Fibroblast of skin of right biceps (primary cell): ENCODE measurements at places on chromosomes 3 and 15.

- peak; percentile 91 for DNase-seq
Measured at GRCh38 chr3:161890147-161890625, 393.6 kb downstream of the OTOL1 start.

- peak; percentile 91 for DNase-seq
Measured at GRCh38 chr15:66780172-66780972, 78.3 kb downstream of the SMAD6 start.

DNA sequence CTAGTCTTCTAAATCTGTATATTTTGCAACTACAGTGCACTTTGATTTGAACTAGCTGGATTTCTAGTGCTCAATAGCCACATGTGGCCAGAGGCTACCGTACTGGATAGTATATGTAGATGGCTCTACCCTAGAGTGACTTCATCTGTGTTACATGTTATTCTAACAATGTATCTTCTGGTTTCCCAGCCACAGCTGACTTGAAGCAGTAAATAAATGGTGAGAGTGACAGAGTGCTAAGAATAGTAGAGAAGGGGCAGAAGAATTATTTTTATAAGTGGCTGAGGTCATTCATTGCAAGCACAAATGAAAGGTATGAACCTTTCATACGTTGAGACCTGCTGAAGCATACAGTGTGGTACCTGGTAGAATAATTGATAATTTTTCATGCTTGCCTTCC is 30.9 kb downstream of the KAT2B start:
- no peak for DNase-seq

- DNase-seq = no peak
Measured at GRCh38 chr3:108861401-108861800, 38.8 kb downstream of the TRAT1 start.

GRCh38 chr3:11037241-11037873 is 44.8 kb downstream of the SLC6A1 start:
- DNase-seq = no peak

- no peak for DNase-seq
Measured at GRCh38 chr15:40930430-40931299, 1.5 kb downstream of the DLL4 start.

DNA sequence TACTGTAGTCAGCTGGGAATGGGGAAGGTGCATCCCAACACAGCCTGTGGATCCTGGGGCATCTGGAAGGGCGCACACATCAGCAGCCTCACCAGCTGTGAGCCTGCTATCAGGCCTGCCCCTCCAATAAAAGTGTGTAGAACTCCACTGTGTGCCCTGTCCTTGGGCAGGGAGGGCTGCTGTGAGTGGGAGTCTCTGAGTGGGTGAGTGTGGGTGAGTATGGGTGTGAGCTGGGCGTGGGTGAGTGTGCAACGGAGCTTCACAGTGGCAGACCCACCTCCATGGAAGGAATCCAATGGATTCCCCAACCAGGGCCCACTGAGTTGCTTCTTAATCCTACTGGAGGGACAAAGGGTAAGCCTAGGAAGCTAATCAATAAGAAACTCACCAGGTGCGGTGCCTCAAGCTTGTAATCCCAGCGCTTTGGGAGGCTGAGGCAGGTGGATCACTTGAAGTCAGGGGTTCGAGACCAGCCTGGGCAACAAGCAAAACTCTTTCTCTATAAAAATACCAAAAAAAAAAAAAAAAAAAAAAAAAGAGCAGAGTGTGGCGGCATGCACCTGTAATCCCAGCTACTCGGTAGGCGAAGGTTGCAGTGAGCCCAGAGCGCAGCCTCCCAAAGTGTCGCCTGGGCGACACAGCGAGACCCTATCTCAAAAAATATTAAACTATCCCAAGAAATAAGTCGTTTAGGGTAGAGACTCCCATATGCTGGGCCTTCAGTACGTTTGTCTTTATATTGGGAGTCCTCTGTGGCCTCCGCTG is 555 bp upstream of the RCCD1 start:
- DNase-seq = no peak

- DNase-seq = no peak
Measured at GRCh38 chr3:60764870-60765269, 486.4 kb downstream of the FHIT start.

DNA sequence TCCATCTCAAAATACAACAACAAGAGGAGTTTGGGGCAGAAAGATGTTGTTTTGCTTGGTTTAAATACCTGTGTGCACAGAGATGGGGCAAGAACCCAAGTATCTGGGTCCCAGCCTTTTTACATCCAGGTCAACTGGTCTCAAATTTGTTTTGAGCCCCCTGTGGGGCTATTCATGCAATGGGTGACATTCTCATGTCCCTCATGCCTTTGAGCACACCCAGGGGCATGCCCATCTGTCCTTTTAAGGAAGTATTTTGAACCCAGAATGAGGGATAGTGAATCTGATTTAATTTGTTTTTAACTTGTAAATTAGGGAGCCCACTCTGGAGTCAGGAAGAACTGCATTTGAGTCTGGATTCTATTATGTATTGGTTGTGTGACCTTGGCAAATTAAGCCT is 14.8 kb downstream of the ABCF3 start:
- DNase-seq = no peak

GRCh38 chr15:76333720-76334437 is 2.7 kb upstream of the ISL2 start:
- DNase-seq = no peak

GRCh38 chr15:70530017-70530499 is 233.3 kb downstream of the UACA start:
- no peak for DNase-seq

DNA sequence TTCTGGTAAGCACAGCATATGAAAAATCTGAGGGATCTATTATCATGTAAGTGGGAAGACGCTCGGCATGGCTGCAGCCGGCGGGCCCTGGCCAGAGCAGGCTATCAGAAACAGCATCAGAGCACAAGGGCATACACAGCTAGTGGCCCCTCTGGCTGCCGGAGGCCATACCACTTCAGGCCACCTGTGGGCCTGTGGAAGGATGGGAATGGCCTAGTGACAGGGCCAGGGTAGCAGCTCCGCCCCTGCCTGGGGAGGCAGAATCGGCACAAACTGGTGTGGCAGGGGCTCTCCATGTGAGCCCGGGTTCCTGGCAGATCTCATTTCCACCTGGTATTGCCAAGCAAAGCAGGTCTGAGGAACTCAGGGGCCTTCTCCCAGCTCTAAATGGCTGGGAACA is 46.4 kb downstream of the SH3BP5 start:
- DNase-seq = no peak

DNA sequence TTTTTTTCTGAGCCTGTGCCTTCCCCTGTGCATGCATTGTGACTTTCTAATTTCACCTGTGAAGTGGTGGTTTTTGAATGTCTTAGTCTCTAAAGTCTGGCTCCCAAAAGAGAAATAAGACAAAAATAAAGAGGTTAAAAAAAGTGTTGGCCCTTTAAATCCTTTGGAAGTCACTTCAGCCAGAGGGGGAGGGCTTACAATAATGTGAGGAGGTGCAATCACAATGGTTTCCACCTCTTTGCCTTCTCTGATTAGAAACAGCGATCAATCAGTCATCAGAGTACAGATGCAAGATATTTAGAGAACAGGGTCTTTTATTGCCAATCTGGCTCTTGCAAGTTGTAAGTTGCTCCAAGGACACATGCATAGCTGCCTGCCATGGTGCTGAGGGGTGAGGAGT is 64.1 kb upstream of the GCSAM start:
- DNase-seq = no peak

DNA sequence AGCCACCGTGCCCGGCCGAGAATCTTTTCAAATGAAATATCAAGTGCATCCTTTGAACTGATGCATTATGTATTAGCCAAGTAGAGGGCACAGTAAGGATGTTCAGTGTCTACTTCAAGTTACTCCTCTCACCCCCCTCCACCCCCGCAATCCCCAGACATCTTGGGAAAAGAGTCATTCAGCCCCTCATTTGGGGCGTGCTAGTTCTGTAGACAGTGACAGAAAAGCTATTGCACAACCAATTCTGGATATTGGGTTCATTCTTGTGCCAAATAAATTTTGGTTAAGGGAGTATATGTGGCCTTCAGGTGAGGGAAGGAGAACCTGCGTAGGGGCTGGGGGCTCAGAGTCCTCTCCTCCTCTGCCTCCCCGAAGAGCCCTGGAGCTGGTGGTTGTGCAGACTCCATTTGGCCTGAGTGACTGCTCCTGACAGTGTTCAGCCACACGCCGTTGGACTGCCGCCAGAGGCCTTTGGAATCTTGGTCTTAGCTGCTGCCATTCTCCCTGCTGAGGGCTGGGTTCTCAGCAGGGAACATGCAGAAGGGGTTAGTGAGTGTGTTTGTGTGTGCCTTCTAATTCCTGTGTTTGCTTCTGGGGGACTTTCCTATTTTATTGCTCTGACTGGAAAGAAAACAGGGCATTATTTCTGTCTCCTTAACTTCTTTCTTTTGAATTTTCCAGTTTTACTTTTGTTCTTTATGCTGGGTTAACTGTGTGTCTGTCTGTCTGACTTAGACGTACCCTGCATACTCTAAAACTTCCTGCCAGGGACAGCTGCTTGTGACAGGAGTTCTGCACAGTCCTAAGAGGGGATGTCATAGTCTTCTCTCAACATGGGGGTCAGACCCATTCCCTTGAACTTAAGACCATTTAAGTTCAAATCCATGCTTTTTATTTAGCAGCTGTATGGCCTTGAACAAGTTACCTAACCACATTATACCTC is 21.0 kb downstream of the RARB start:
- peak; percentile 93 for DNase-seq

- DNase-seq = no peak
Measured at GRCh38 chr15:65900488-65900887, 31.2 kb downstream of the RAB11A start.

DNA sequence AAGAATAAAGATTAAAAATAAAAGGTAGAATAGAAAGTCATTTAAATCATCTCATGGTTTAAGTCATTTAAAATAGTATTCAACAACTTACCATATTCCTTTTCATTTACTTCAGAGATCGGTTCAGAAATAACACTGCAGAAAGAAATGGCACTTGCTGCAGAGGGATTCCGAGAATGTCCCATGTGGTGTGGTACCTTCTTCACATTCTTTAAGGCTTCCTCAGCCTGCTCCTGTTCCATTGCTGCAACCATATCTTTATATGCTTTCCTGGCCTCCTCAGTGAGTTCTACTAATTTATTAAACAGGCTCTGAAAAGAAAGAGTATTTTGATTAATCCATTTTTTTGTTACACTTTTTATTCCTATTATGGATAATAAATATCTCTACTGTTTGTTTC is 32.6 kb upstream of the SHC4 start:
- DNase-seq = peak; percentile 46

DNA sequence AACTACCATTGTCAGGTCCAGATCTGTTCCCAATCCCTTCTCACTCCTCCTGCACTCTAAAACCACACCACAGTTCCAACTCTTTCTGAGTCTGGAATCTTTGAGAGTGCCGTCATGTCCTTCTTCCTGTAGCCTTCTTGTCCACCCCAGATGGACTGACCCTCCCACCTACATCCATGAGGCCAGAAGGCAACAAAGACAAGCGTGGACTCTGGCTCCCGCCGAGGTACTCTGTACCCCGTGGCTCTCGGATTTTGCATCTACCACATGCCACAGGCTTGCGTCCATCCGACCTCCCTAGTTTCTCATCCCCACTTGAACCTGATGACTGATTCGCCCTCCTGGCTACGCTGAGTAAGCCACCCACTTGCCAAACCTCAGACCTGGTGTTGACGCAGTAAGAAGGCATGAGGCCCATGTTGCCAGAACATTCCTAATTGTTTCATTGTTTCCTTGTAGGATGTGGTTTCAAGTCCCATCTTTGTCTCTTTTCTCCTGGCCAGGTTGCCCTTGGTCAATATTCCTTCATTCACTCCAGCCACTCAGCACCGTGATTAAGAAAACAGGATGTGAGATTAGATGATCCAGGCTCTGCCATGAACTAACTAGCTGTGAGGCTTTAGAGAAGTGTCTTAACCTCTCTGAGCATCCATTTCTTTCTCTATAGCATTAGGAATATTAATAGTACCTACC is 1.1 kb upstream of the ZBTB38 start:
- DNase-seq = peak; percentile 100
